ENCODE measurements at places on chromosomes 6 and 20. TPM values are rescaled to one million over a fixed set of nuclear protein-coding genes. Genes with fewer than 3 reads are reported as not detected.

- DNase-seq: no peak
These were observed 1.3 kb downstream of the DSTN start for GRCh38 chr20:17571153-17571527.

GRCh38 chr20:12925863-12926793 lies 82.6 kb upstream of the SPTLC3 start:
- DNase-seq: no peak

GFRA4 gene
- total RNA-seq: not detected

GSTA3 gene
- 0.50 TPM for total RNA-seq

RNF146 gene
- total RNA-seq: 46.4 TPM

PIGT gene
- 90.9 TPM for total RNA-seq

DNA sequence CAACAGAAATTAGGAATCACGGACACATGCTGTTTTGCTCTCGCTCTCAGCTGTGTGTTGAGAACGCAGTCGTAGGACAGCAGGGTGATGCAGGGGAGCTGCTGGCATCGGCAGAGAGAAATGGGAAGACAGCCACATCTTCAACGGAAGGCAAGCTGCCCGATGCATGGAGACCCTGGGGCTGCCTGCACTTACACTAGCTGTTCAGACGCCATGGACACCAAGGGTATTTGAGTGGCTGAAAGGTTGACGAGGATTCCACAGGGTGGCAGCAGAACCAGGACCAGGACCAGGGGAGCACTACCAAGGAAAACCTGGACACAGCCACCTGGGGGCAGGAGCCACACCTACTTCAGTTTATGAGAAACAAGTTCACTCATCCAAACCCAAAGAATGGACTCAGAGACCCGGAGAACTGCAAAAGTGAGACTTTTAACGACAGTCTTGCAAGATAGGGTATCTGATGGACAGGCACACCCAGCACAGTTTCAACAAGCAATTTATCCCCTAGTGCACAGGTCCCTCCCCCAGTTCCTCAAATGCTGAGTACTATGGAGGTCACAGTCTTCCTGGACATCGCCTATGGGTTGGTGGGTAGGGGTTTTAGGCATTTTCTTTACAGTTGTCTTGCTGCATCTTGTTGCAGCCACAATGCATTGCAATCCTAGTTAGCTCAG lies 56.3 kb upstream of the ENTPD6 start:
- no peak for DNase-seq

BNIP5 gene
- 0.26 TPM for total RNA-seq

DNA sequence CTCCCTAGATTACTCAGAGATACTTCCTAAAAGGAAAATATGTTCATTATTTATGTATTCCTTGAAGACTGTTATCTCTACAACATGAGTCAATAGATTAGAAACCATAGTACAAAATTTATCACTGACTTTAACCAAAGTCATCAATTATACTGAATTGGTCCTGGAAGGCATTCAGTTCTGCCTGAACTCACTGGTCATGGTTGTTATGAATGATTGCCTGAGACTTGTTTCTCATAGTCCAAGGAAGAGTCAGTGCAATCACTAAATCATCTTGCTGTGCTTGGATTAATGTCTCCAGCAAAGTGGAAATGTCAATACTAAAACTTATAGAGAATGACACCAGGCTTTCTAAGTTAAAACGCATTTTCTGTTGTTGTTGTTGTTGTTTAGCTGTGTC lies 878.6 kb upstream of the MANEA start:
- DNase-seq: no peak

DNA sequence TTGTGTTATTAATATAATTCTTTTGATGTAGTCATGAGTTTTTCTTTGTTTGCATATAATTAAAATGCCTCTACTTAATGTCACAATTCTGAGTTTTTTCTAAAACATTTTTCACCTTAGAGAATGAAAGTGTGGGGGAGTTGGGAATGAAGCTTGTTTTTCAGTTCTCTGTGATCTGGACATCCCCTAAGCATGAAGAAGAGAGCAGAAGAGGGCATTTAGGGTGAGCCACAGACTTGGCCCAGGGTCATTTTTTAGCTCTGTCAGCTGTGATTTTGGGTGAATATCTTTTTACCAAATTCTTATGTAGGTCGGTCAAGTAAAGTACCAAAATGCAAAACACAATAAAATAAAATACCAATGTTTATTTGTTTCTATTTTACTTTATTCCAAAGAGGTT lies 3.9 kb downstream of the OTOR start:
- no peak for DNase-seq

DNA sequence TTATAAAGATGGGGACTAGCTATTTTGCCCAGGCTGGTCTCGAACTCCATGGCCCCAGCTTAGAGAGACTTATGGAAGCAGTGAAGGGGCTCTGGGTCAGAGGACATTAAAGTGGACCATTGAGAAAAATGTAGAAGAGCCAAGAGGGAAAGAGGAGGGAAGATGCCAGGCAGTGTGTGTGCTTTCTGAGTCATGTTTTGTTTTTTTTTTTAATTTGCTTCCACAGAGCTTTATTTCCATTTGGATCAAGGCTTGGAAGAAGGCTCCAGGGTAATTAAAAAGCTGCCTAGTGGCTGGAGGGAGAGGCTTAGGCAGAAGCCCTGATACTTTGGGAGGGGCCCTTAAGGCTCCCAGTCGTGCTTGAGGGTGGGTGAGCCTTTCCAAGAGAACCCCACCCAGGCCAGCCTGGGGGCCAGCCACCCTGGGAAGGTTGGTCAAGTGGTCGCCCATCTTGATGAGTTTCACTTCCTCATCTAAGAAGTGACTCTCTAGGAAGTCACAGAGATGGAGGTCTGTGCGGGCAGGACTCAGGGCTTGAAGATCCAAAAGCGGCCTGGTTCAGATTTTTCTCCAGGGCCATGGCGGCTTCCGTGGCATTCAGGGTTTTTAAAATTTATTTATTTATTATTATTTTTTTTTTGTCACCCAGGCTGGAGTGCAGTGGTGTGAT lies 3.0 kb upstream of the ZNF335 start:
- DNase-seq: no peak

GRCh38 chr20:7449269-7449668 lies 491.0 kb downstream of the HAO1 start:
- DNase-seq: no peak

RNF182 gene
- 3.3 TPM for total RNA-seq

DNA sequence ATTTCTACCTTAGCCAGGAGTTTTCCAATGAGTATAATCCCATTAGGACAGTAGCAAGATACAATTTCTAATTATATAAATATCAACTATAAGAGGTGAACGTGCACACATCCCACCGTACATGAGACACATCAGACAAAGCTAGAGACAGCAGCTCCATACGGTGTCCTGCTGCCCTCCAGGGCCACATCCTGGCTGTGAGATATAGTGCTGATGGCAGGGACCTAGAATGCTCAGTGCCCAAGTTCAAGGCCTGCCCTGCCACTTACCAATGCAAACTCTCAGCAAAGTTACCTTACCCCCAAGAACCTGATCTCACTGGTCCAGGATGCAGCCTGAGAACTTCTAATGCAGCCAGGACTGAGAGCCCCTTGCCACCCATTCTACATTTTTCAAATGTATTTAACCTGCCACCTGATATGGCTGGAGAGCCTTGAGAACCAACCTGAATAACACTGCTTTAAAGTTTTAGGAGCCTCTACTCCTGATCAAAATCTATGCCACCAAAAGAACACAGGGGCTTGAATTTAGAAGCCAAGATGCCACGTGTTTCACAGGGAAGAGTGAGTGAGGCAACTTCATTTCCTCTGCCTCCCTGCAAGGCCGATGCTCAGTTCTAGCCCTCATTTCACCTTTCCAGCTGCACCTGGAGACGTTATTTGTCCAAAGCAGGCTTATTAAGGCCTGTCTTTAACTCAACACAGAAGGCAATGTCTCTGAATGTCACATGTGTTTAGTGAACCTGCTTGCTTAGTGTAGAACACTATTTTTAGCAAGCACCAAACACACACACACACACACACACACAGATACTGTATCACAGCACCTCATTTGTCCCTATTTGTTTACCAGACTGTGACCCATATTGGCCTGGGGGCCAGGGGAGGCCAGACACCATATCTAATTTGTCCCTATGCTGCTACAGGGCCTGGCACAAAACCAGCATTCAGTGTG lies 6.1 kb downstream of the NFATC2 start:
- DNase-seq: no peak

- DNase-seq: no peak
These were observed 31.9 kb downstream of the HIVEP2 start for GRCh38 chr6:142913036-142913510.

DNA sequence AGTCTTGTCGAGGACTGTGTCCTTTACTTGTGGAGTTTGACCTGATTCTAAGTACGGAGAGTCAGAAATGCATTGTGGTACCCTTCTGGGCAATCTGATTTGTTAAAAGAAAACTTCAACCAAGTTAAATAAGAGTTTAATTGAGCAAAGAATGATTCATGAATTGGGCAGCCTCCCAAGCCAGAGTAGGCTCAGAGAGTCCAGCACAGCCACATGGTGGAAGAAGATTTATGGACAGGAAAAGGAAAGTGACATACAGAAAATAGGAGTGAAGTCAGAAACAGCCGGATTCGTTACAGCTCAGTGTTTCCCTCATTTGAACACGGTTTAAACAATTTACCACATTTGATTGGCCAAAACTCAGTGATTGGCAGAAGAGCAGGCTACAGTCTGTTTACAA lies 329.2 kb downstream of the DHX35 start:
- DNase-seq: no peak

GRCh38 chr6:72421387-72421786 lies 200.5 kb upstream of the KCNQ5 start:
- DNase-seq: no peak

CEBPB gene
- total RNA-seq: 133 TPM

DNA sequence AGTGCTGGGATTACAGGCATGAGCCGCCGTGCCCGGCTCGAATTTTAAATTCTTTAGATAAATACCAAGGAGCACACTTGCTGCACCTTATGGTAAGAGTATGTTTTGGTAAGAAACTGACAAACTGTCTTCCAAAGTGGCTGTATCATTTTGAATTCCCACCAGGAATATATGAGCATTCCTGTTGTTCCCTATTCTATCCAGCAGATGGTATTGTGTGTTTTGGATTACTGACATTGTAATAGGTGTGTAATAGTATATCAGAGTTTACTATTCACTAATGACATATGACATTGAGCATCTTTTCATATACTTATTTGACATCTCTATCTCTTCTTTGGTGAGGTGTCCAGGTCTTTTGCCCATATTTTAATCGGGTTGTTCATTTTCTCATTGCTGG lies 40.5 kb downstream of the TGM6 start:
- DNase-seq: no peak

DNA sequence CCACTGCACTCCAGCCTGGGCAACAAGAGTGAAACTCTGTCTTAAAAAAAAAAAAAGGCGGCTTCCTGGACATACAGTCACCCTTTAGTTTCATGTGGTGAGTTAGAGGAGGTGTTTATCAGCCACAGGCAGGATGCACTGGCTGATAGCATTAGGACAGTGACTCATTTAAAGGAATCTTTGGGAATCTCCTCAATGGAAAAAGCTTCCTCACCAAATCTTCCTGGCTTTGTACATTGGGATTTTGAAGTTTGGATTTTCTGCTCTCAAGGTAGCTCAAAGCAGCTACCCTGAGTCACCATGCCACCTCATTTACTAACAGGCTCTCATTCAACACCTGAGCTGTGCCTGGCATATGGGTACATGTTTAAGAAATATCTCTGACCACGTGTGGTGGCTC lies 20.2 kb downstream of the PRPH2 start:
- no peak for DNase-seq

DNA sequence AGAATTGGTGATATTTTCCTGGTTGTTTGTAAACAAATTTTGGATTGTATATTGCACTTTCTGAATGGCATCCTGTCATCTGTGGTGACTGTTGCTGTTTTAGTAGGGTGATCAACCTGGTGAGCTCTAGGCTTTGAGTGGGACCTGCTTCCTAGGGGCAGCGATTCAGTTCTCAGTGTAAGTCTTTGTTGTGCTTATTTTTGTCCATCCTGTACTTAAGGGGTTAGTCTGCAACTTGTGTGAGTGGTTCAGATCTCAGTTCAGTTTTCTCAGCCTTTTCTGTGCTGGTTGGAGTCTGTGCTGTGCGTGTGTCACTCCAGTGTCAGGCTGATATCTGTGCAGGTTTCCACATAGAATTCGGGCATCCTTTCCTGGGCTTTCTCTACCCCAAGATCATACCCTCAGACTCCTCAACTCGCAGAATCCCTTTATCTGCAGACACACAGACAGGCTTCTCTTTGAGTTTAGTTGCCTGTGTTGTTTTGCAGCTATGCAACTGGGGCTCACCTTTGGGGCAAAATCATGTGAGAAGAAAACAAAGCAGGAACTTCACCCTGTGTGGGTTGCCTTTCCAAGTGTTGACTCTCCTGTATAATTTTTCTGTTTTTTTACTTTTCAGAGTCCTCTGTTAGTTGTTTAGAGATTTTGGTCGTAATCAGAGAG lies 177.7 kb downstream of the FARS2 start:
- DNase-seq: no peak

Measured in left lung (tissue), 14 donors.